ENCODE measurements at places on chromosomes 2 and 18.

- no peak for DNase-seq
Observed at GRCh38 chr2:204205082-204205481, 268.5 kb downstream of the ICOS start.

GRCh38 chr2:26577442-26578112, 63.6 kb downstream of the CIB4 start:
- peak; percentile 84 for DNase-seq

- DNase-seq: no peak
Observed at GRCh38 chr2:167825664-167826063, 421.7 kb downstream of the STK39 start.

- DNase-seq: no peak
Observed at GRCh38 chr2:159129269-159129668, 157.2 kb downstream of the WDSUB1 start.

- DNase-seq: no peak
Observed at GRCh38 chr2:29480426-29480825, 365.2 kb downstream of the CLIP4 start.

DNA sequence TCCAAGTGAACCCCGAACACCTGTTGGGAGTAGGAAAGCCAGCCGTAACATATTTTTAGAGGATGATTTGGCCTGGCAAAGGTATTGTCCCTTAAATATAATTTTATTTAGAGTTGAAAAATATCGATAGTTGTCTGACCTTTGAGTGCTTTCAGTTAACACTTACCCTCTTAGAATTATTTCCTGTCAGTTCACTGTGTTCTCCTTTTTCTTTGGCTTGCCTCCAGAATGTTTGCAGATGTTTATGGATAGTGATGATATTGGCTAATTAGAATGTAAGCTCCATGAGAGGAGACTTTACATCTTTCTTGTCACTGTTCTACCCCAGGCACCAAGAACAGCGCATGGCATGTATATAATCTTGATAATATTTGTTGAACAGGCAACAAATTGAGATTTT, 19.8 kb downstream of the PIKFYVE start:
- DNase-seq: no peak

DNA sequence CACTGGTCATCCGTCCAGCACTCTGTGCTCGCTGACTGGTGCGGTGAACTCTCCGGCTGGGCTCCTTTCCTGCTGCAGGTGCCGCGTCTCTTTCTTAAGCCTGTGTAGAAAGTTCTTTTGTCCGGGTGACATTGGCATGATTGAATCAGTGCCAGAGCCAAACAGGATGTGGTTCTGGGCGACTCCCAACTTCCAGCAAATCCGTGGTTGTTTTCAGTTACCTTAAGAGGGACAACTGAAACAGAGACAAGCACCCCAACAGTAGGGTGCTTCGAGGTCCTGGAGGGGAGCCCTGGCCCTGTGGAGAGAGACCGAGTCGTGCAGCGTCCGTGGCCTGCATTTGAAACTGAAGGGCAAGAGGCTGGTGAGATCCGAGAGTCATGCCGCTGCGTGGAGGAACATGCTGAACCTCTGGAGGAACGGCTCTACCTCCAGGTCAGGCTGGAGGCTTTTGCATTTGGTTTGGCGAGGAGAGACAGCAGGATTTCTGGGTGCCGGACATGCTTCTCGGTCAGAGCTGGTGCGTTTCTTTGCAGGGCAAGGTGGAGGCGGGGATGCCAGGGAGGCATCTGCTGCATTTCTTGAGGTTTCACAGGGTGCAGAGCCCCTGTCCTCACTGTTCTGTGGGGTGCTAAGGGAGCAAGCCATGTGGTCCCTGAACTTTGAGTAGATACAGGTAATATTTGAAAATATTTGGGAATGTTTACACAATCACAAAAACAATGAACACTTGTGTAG, 26.8 kb downstream of the SH3BP4 start:
- DNase-seq: no peak

DNA sequence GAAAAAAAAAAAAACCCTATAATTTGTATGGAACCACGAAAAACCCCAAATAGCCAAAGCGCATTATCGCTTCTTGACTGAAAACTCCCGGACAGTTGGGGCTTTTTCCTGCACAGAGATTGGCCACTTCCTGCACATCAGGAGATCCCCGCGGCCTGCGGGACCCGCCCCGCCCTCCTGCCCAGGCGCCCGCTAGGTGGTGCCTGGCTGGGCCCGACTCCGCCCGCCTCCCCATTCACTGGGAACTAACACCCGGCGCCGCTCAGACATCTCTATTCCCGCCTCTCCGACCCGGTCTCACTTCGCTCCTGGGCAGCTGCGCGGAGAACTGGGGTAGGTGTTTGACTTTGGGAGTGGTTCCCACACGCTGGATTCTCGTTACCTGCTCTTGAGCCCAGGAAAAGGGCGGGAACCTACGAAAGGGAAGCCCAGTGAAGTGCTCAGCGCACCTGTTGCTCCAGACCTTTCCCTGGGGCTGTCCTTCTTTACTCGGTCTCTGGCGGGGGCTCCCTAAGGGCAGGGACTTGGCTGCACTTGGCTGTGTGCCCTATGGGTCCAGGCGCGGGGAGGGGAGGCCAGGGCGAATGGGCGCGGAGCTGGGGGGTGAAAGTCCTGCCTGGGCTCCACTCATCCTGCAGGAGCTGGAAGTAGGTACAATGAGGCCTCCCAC, at the start of gene HMSD:
Gene HMSD (plus strand): TSS at position 234 of the 670 bp plus-strand sequence. CDS start 4,155 bp downstream, outside the sequence.
- DNase-seq: peak; percentile 70

- DNase-seq: no peak
Observed at GRCh38 chr18:9806905-9807304, 78.9 kb upstream of the TXNDC2 start.

DNA sequence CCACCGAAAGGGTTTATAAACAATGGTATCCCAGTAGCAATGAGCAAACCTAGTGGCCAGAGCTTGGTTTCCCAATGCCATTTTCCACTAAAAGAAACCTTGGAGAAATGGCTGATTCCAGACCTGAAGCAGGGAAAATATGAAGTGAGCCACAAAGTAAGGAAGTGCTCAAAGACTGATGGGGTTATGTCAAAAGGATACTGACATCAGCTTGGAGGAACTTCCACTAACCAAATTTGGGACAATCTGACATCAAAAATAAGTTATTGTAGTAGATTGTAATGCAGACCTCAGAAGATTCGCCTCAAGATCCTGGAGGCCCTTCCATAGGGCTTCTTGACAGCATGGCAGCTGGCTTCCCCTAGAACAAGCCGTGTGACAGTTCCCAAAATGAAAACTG, 79.4 kb upstream of the SP3 start:
- no peak for DNase-seq

GRCh38 chr2:26670931-26671460, 21.5 kb upstream of the KCNK3 start:
- DNase-seq: no peak

GRCh38 chr2:226994775-226995174, 158.9 kb downstream of the RHBDD1 start:
- no peak for DNase-seq

DNA sequence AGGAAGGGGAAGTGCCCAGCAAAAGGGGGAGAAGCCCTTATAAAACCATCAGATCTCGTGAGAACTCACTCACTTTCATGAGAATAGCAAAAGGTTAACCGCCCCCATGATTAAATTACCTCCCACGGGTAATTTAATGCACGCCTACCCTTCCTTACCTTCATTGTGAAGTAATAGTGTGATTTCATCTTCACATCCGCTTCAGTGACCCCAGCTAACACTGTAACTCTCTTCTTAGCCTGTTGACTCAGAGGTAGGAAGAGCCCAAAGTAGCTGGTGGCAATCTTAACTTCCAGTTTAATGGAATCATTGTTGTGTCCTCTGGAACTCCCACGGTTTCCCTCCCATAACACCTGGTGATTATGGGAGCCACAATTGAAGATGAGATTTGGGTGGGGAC, 120.5 kb downstream of the GULP1 start:
- DNase-seq: no peak

DNA sequence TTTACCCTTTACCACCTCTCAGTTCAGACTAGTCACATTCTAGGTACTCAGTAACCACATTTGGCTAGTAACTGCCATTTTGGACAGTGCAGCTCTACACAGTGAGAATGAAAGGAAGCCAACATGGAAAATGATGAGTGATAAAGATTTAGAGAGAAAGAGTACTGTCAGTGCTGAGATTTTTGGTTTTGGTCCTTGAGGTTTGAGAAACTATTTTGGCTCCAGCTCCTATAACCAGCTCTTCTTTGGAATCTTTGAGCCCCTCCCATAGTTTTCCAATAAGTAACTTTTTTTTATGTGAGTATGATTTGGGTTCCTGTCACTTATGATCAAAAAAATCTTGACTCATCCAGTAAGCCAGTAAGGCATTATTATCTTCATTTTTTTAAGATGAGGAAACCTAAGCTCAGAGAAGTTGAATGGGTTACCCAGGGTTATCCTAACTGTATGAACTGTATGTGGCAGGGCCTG, 173.0 kb downstream of the BABAM2 start:
- DNase-seq: no peak

- peak; percentile 24 for DNase-seq
Observed at GRCh38 chr18:3596637-3597384, 146.8 kb downstream of the TGIF1 start.

DNA sequence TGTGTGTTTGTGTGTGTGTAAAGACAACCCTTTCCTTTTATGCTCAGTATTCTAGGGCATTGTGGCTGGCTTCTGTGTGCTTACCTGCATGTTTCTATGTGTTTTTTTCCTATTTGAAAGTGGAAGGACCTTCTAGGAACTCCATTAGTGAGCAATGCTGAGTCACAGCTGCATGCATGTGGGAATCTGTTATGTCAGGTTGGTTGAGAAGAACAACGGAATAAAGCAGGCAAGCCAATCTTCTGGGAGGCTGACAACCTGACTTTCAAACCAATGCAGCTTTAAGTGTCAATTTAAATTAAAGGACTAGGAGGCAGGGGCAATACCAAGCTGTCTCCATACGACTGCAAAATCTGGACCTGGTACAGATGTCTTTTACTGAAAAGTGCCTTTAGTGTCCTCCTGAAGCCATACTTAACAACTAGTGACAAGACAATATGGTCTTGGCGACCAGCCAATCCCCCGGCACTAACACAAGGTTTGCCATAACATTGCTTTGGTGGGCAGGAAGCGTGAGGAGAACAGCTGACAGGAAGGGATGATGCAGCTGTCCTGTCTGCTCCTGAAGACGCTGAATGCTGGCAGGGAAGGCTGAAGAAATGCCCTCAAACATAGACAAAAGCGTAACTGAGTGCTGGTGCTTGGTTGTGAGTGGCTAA, 514.7 kb upstream of the CDH7 start:
- DNase-seq: peak; percentile 34

- no peak for DNase-seq
Observed at GRCh38 chr2:220148471-220149248, 521.2 kb downstream of the SLC4A3 start.

DNA sequence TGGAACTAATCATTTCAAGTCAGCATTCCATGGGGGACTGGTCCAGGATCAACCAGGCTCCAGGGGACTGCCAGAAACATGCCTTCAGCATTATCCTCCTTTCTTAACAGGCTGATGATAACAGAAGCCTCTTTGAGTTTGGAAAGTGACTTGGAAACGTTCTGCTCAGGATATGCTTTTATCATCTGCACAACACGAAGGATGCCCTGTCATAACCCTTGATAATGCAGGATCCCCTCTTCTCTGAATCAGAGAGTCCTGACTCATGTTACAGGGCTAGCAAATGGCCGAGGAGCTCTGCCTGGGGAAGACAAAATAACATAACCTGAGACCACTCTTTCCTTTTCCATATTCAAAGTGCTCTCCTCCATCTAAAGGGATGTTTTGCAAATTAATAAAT, 6.7 kb downstream of the SCYGR3 start:
- DNase-seq: no peak

GRCh38 chr2:167279810-167280209, 391.5 kb downstream of the XIRP2 start:
- DNase-seq: no peak

GRCh38 chr2:7527165-7527722, 610.0 kb downstream of the RNF144A start:
- DNase-seq: no peak
